Activated CD4-positive, CD25-positive, alpha-beta regulatory T cell (primary cell): ENCODE measurements at places on chromosomes 13 and 19.

DNA sequence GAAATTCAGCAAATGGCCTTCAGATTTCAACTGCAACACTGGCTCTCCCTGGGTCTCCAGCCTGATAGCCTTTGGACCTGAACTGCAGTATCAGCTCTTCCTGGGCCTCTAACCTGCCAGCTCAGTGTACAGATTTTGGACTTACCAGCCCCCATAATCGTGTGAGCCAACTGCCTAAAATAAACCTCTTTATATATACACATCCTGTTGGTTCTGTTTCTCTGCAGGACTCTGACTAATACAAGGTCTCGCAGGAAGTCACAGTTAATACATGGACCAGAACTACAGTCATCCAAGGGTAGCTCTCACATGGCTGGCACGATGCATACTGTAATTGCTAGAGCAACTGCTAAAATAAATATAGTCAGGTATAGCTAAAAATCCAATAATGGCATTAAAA lies 85.1 kb downstream of the KATNAL1 start:
- DNase-seq = no peak

- DNase-seq = no peak
Measured at GRCh38 chr19:848386-848921, 3.6 kb upstream of the ELANE start.

DNA sequence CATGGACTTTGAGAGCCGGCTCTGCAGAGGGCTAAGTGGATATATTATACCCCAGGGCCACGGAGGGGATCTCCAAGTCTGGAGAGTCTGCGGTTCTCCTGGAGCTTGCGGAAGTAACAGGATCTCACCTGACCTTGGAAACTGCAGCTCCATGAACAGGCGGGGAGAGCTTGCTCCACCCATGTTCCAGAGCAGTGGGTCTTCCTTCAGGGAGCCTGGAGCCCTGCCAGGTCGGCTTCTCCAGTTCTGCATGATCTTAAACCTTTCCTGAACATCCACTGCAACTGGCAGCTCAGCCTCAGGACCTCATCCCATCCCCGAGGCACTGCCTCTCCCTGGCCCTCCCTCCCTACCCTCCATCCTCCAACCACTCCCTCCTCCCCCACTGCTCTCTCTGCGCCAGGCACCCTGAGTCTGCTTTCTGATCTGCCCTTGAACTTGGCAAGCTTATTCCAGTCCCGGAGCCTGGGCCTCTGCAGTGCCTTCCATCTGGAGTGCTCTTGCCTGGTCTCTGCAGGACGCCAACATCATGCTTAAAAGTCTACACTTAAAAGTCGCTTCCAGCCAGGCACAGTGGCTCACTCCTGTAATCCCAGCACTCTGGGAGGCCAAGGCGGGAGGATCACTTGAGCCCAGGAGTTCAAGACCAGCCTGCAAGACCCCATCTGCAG lies 13.2 kb downstream of the ATCAY start:
- DNase-seq = no peak

DNA sequence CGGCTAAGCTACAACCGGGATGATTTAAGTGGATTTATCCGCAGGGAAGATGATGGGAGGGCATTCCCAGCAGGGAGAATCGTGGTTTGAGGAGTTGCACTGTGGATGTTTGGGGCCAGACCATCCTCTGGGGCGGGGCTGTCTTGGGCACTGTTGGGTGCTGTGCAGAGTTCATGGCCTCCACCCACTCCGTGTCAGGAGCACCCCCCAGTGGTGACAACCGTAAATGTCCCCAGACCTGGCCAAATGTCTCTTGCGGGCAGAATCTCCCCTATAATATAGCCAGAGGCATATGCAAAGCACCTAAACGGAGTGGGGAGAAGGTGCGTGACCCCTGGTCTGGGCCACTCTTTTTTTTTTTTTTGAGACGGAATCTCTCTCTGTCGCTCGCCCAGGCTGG lies 40.2 kb downstream of the SMIM24 start:
- peak; percentile 11 for DNase-seq

DNA sequence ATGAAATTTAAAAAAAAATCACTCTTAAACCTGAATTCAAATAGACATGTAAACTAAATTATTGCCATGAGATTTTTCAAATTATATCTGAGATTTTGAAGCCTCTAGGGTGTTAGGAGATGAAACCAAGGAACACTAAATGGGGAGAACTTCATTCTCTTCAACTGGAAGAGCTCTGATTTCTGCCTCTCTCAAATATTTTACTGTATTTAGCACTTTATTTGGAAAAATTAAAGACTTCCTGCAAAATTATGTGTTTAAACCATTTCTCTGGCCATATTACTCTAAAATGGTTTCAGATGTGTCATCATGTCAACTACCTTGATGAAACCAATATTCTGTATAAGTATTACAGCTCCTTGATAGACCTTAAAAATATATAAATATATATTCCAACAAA lies 1571.6 kb upstream of the PRR20A start:
- DNase-seq = no peak

DNA sequence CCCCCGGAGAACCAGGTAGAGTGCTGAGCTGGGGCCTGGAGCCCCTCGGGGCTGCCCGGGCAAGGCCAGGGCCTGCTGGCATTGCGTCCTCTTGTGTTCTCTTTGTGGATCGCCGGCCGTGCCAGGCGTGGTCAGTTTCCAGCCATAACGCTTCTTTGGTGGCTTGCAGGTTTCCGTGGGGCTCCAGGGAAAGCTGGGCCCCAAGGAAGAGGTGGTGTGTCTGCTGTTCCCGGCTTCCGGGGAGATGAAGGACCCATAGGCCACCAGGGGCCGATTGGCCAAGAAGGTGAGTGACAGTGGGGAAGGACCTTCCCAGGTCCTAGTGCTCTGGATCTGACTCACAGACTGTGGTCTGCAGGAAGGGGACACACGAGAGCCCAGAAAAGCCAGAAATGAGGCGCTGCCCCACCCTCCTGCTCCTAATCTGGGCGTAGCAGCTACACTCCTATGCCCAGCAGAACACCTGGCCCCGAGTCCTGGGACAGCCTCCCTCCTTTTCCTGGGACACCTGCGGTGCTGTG lies 57.5 kb downstream of the RAB20 start:
- DNase-seq = no peak

DNA sequence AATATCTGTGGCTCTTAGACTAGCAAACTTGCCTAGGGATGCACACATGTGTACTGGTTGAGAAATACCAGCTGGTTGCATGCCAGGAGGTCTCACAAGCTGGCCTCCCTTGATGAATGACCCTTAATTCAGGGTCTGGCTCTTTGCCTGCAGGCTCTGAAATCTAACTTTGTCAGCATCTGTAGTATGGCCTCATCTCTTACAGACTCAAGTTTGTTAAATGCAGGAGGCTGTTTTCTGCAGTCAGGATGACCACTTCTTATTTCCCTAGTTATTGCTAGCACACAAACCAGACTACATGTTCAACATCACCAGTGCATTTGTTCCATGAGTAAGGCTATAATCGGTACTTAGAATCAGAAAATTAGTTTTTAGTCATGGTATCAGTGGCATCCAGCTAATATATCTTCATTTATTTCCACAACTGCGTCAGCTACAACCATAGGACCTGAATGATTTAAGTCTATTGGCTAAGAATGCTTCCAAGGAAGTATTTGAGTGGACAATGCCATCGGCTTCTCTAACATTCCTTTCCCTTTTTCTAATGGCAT lies 23.3 kb upstream of the POSTN start:
- no peak for DNase-seq

DNA sequence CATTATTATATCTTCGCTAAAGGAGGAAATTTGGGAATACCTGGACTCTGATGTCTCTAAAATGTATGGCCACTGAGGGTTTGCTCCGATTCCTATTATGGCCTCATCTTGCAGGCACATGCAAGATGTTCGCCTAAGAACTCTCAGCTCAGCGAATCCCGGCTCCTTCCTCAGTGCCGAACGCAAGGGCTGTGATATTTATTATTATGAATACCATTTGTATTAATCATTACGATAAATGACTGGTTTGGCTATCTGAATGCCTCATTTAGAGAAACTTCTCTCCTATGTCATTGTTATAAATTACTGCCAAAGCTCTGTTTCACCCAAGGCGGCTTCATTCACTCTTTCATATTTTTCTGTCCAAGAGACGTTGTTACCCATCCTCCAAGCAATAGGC lies 369.7 kb upstream of the TSHZ3 start:
- no peak for DNase-seq

DNA sequence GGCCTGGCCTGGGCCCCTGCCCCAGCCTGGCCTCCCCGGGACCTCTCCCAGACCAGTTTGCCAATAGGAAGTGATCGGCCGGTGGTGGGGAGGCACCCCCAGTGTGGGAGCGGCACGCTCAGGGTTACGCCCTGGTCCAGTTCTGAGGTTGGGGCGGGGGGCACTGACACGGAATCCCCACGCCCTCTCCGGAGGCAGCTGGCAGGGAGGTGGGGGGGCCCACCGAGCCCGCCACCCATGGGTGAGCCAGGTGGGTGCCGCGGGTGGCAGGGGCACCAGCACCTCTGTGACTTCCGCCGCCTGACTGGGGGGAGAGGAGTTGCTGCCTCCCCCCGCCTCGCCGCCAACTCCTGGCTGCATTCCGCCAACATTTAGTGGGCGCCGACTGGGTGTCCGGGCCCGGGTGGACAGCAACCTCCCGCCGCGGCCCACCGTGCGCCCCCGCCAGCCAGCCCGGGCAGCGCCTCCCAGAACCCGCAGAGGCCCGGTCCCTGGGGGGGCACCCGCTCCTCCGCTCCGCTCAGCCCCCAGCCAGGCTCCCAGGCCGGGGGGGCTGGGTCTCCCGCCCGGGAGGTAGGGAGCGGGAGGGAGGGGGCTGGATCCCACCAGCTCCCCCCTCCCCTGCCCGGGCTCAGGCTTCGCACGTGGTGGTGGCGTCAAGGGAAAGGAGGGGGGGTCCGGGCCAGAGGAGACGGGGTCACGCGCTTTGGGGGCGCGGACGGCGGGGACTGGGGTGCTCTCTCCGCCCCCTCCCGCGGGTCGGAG lies 2.0 kb downstream of the ZBTB7A start:
- no peak for DNase-seq

GRCh38 chr19:35297922-35298321 lies 6.0 kb downstream of the MAG start:
- no peak for DNase-seq
